ENCODE measurements at places on chromosomes 11 and 22.

- no peak for DNase-seq
Observed at GRCh38 chr11:70782401-70782913, 384.1 kb downstream of the CTTN start.

GRCh38 chr11:58503361-58503856 lies 4.5 kb downstream of the OR5B21 start:
- DNase-seq = no peak

- no peak for DNase-seq
Observed at GRCh38 chr11:749731-750130, 2.5 kb downstream of the TALDO1 start.

- no peak for DNase-seq
Observed at GRCh38 chr22:37805810-37806277, 1.9 kb upstream of the GCAT start.

GRCh38 chr11:110759972-110760381 lies 47.7 kb upstream of the ARHGAP20 start:
- no peak for DNase-seq

DNA sequence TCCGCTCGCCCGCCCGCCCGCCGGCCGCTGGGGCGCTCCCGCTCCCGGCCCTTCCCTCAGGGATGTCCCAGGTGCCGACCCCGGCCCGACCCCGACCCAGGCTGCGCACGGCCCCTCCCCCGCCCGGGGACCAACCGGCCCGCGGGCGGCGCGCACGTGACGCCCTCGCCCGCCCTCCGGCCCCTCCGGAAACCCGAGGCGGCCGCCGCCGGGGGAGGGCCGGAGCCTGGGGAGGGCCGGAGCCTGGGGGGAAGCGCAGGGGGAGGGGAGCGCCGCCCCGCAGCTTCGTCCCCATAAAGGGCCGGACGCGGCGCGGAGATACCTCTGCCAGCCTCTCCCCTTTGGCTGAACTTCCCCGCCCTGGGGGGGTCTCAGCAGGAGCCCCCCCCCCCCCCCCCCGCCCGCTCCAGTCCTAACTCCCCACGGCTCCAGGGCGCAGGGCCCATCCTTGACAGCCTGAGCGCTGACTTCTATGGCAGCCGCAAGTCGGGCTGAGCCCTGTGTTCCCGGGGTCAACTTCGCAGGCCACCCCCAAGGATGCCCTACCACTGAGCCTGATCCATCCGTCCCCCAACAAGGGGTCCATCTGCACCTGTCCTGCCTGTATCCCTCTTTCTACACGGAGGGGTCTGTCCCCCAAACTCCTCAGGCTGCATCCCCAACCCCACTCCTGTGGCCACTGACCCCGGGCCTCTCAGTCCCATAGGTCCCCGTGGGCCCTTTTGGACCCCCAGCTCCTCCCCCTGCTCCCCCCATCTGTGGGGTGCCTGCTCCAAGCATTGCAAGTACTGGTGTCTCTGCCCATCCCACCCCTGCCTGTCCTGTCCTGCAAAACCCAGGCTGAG lies at the start of gene MAPK12:
TSS of gene MAPK12 (minus strand) at position 69 of the 845 bp plus-strand sequence. CDS start 174 bp downstream, outside the sequence.
- no peak for DNase-seq

DNA sequence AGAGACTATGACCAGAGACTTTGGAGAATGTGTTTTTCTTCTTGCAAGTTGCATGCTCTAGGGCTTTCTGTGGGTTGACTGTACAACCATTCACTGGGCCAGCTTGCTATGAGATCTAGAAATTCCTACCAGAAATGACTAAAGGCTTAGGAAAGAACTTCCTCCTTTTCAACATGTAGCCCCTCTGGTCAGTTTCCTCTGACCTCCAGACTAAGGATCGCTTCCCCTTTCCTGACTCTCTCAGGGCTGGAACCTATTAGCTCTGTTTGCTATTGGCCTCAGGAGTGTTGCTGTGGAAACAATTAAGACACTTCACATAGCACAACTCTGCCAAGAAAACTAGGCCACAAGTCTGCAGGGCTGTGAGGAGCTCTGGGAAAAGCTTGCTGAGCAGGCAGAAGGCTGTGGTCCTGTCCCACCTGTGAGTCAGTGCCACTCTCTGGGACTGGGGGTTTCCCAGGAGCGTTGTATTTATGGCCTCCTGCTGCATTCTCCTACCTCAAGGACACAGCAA lies 10.7 kb downstream of the CRY2 start:
- DNase-seq = no peak

DNA sequence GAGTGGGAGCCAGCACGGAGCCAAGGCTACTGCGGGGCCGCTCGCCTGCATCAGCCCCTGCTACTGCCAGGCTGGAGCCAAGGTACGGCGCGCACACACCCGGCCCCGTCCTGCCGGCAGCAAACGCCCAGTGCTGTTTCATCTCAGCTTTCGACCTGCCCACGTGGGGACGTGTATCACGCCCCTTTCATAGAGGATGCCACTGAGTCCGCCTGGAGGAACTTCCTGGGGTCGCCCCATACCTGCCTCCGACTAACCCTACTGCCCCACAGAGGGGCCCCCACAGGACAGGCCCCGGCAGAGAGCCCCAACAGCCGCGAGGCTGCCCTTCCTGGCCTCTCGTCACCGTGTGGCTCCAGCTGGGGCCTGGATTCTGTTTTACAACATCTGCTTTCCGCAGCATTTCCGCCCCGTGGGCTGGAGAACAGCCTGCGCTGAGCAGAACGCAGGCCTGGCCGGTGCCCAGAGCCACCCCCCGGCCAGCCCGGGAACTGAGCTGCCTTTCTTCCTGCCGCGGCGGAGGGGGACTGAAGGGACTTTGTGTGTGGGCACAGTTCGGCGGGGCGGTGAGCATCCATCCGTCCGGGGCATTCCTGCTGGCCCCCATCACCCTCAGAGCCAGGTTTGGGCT lies 22.9 kb upstream of the ARHGAP8 start:
- DNase-seq = peak; percentile 89

- peak; percentile 66 for DNase-seq
Observed at GRCh38 chr11:64762277-64762673, 2.5 kb upstream of the PYGM start.

DNA sequence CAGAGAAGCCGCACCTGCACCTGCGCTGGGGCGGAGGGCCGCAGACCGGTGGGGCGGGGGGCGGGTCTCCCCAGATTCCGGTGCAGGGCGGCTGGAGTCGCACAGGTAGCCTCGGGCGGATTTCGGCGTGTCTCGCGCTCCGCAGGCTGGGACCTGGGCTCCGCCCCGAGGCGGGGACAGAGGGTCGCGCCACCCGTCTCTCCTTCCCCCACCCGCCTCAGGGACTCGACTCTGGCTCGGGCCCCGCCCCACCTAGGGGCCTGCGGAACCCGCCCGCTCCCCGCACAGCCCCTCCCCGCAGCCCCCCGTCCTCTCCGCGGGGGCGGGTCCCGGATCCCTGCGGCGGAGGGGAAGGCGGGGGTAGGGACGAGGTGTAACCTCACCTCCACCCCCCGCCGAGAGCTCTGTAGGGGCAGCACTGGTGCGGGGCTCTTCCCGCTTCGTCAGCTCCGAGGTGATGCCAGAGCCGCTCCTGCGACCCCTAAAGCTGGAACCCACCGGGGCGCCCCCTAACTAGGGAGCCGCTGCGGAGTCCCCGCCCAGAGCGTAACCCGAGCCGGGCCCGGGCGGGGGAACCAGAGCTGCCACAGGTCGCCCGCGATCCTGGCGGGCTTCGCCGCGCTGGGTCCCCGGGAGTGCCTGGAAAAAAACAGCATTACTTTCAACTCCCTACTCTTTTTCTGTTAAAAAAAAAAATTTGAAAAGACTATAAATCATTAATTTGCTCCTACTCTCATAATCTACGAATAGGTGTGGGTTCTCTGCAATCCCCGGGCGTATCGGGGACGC lies at the start of gene SLC29A2:
TSS of gene SLC29A2 (minus strand) at position 134 of the 789 bp plus-strand sequence. CDS start 169 bp downstream, outside the sequence.
- no peak for DNase-seq

- peak; percentile 20 for DNase-seq
Observed at GRCh38 chr11:10639350-10639749, 54.2 kb downstream of the IRAG1 start.
